LHCN-M2 (cell line): ENCODE measurements at places on chromosomes 5 and 9.

GRCh38 chr9:73104342-73104741 lies 47.3 kb upstream of the ANXA1 start:
- DNase-seq = no peak

GRCh38 chr5:65102976-65103711 lies 334.4 kb downstream of the CWC27 start:
- peak; percentile 29 for DNase-seq

GRCh38 chr9:4549751-4550295 lies 59.6 kb downstream of the SLC1A1 start:
- no peak for DNase-seq

DNA sequence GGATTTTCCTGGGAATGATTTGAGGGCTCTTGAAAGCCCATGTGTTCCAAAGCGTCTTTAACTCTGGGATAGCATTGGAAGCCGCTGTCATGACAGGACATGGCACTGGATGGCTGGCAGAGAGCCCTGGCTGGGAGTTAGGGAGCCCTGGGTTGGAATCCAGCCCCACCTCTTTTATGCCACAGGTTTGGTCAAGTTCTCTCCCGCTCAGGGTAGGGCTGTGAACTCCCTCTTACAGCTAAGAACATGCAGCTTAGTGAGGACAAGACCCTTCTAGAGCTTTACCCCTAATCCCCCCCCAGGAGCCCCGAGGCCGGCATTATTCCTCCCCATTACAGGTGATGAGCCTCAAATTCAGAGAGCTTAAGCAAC lies 37.2 kb downstream of the OLFML2A start:
- DNase-seq = no peak

DNA sequence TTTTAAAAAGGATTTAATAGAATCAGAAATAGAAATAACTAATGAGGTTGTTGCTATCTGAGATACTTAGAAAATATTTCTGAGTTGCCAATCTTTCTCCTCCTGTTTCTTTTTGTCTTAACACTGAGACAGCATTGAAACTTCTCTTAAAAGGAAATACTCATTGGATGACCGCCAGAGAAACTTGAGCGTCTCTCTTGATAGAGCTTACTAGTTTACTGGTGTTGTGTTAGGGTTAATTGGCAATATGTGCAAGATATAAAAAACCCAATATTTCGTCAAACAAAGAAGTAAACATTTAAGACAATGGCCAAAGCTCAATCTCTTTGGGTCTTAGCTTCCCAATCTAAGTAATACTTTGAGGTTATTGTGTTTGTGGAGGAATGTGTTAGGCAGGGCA lies 176.4 kb upstream of the CHD1 start:
- DNase-seq = peak; percentile 9
